ENCODE measurements at places on chromosomes 2 and 18. TPM values are rescaled to one million over a fixed set of nuclear protein-coding genes. Genes with fewer than 3 reads are reported as not detected.

CENPA gene
- total RNA-seq = 47.2 TPM

TLX2 gene
- total RNA-seq = 0.30 TPM

ZEB2 gene
- 7.3 TPM for total RNA-seq

GALNT14 gene
- total RNA-seq = 47.5 TPM

LRRTM4 gene
- total RNA-seq = not detected

DNAH6 gene
- 0.11 TPM for total RNA-seq

ATP9B gene
- 15.2 TPM for total RNA-seq

SERPINB11 gene
- total RNA-seq = not detected

PLGLB1 gene
- total RNA-seq = 1.5 TPM

SKA1 gene
- total RNA-seq = 12.8 TPM

ITGA4 gene
- 1.9 TPM for total RNA-seq

SLC16A14 gene
- total RNA-seq = 1.4 TPM

MAP2 gene
- 0.40 TPM for total RNA-seq

CCDC121 gene
- 2.4 TPM for total RNA-seq
